ENCODE measurements at places on chromosomes 1 and 21.

DNA sequence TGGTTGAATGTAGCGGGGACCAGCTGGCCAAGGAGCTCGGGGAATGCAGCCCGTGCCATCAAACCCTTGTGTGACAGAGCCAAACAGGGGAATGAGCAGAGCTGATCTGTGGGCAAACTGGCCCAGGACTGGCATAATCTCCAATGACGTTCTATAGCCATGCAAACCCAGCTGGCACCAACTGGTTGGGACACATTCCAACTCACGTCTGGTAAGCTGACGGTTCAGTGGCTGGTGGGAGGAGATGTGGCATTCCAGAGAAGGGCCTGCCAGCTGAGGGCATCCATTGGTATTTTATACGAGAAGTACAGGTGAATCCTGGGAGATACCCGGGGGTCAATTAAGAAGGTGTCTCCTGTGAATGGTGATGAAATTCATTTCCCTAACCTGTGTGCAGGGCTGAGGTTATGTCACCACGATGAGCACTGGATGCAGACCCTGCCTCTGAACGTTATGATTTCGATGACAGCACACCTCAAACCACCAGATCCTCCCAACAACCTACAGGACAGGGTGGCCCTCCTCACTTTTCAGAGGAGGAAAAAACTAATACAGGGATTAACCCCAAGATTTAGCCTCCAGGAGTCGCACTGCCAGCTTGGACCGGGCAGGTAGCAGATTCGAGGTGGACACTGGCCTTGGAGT, 39.0 kb upstream of the RUNX3 start:
- no peak for DNase-seq

GRCh38 chr1:233916706-233917105, 12.2 kb downstream of the SLC35F3 start:
- DNase-seq, result no peak

DNA sequence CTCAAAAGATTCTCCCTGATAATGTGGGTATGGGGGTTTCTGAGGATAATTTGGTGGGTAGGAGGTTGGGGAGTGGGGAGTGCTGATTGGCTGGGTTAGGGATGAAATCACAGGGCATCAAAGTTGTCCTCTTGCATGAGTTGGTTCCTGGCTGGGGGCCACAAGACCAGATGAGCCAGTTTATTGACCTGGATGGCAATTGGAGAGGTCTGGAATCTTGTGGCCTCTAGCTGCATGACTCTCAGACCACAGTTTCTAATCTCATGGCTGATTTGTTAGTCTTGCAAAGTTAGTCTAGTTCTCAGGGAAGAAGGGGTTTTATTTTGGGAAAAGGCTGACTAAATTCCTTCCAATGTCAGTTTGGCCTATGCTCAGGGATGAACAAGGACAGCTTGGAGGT, 3.3 kb upstream of the GBP1 start:
- no peak for DNase-seq

DNA sequence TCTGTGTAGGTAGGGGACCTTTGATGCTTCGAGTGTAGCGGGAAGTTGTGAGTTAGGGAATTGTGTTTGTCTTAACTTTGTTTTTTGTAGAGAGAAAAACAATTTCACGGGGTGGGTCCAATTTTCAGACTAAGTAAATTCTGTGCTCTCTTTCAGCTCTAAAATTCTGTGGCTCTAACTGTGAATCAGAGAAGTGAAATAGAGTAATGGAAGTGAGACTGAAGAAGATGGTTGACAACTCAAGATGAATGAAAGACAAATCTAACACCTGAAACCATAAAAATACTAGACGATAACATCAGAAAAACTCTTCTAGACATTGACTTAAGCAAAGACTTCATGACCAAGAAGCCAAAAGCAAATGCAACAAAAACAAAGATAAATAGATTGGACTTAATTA, 4.4 kb upstream of the FMO1 start:
- DNase-seq, result no peak

Data from stimulated activated CD8-positive, alpha-beta memory T cell treated with anti-CD3 and anti-CD28 coated beads, Interleukin-2, amount 100 ng/mL, for 1 hour (primary cell).